ENCODE measurements at places on chromosomes 4 and X. TPM values are rescaled to one million over a fixed set of nuclear protein-coding genes. Genes with fewer than 3 reads are reported as not detected.

DNA sequence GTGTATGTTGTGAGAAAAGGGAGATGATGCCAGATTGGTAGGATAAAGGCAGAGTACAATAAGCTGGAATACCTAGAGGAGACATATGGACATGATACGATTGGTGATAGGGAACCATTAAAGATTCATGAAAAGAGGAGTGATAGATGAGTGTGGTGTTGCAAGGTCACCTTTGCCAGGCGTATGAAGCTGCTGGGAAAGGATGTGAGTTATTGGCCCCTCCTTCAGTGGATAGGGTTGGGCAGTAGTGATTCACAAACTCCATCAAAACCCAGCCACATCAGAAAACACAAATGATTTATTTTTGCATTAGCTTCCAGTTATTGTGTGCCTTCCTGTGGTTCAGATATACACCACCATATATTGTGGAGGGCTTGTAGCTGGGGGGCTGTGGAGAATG is 34.3 kb downstream of the TMEM164 start:
- DNase-seq: no peak
- no peaks in the 10 kb centered on the region for H3K4me1 ChIP-seq
- H3K27ac ChIP-seq: no peak overlapping the region
- H3K36me3 ChIP-seq: no peaks in the 10 kb centered on the region
- no peaks in the 10 kb centered on the region for H3K27me3 ChIP-seq
- no peak overlapping the region for H3K4me3 ChIP-seq

DNA sequence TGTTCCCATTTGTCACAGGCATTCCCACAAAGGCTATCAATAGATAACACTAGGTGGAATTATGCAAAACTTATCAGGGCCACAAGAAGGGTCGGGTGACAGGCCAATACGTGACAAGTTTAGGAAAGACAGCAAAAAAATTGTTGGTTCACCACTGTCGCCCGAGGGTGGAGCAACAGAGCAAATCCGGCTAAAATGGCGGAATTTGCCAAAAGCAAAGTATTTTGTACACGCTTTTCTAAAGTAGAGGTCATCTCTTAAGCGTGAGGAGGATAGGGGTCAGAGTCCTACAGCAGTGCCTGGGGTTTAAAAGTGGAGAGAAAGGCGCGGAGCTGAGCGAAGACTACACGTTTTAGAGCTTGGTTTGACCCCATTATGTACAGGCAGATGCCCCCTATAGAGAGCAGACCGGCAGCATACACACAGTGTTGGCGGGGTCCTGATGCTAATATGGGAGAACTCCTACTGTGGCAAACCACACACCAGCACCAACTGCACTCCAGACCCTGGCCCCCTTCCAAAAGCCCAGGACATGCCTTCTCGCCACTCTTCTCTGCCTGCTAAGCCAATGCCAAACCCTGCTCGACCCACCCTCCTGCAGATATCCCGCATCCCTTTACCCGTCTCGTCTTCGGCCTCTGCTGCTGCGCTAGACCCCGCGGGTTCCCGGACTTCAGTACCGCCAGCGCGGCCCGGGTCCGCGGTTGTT is 733 bp downstream of the CCNA2 start:
- no peak overlapping the region for H3K27ac ChIP-seq
- H3K36me3 ChIP-seq: peaks cover 17% of the 10 kb centered on the region
- H3K27me3 ChIP-seq: no peaks in the 10 kb centered on the region
- peak overlapping the region; percentile 89 for H3K4me3 ChIP-seq
- H3K4me1 ChIP-seq: peaks cover 15% of the 10 kb centered on the region
- peak; percentile 69 for DNase-seq

GRCh38 chr4:8737075-8737474 is 134.6 kb downstream of the HMX1 start:
- H3K4me3 ChIP-seq: no peak overlapping the region
- H3K4me1 ChIP-seq: no peaks in the 10 kb centered on the region
- H3K36me3 ChIP-seq: no peaks in the 10 kb centered on the region
- no peak overlapping the region for H3K27ac ChIP-seq
- DNase-seq: no peak
- H3K27me3 ChIP-seq: peaks cover 8% of the 10 kb centered on the region

- no peak overlapping the region for H3K4me3 ChIP-seq
- no peaks in the 10 kb centered on the region for H3K4me1 ChIP-seq
- DNase-seq: no peak
- no peaks in the 10 kb centered on the region for H3K27me3 ChIP-seq
- H3K36me3 ChIP-seq: no peaks in the 10 kb centered on the region
Measured at GRCh38 chr4:142248946-142249345, 597.2 kb downstream of the INPP4B start.

DNA sequence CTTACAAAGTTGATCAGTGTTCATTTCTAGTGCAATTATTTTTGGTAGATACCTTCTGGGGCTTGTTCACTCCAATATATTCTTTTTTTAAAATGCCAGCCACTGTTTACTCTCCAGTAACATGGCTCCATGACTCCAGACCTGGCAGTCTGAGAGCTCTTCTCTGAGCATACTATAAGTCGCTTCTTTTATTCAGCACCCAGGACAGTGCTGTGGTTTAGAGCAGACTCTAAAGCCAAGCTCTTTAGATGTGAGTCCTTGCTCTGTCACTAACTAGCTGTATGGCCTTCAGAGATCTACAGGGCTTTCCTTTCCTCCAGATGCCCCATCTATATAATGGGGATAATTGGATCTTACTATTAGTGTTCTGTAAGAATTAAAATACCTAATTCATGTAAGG is 200.2 kb upstream of the FAM241A start:
- H3K27me3 ChIP-seq: no peaks in the 10 kb centered on the region
- DNase-seq: no peak
- H3K27ac ChIP-seq: no peak overlapping the region
- no peaks in the 10 kb centered on the region for H3K36me3 ChIP-seq
- no peaks in the 10 kb centered on the region for H3K4me1 ChIP-seq

GRCh38 chrX:64853424-64853823 is 122.8 kb downstream of the ZC4H2 start:
- no peaks in the 10 kb centered on the region for H3K36me3 ChIP-seq
- no peak overlapping the region for H3K27ac ChIP-seq
- H3K27me3 ChIP-seq: no peaks in the 10 kb centered on the region
- H3K4me1 ChIP-seq: no peaks in the 10 kb centered on the region
- DNase-seq: no peak

- H3K36me3 ChIP-seq: no peaks in the 10 kb centered on the region
- no peaks in the 10 kb centered on the region for H3K27me3 ChIP-seq
- peaks cover 8% of the 10 kb centered on the region for H3K4me1 ChIP-seq
Measured at GRCh38 chr4:15381806-15382338, 46.0 kb upstream of the C1QTNF7 start.

GRCh38 chr4:186514271-186514950 is 41.0 kb downstream of the MTNR1A start:
- no peak overlapping the region for H3K4me3 ChIP-seq
- no peaks in the 10 kb centered on the region for H3K4me1 ChIP-seq
- no peaks in the 10 kb centered on the region for H3K27me3 ChIP-seq
- no peak overlapping the region for H3K27ac ChIP-seq
- DNase-seq: no peak
- H3K36me3 ChIP-seq: no peaks in the 10 kb centered on the region

The ARSH gene
- not detected for total RNA-seq
